Stimulated activated CD8-positive, alpha-beta memory T cell treated with anti-CD3 and anti-CD28 coated beads, Interleukin-4, amount 100 ng/mL, for 1 hour (primary cell): ENCODE measurements at places on chromosomes 1 and 21.

DNA sequence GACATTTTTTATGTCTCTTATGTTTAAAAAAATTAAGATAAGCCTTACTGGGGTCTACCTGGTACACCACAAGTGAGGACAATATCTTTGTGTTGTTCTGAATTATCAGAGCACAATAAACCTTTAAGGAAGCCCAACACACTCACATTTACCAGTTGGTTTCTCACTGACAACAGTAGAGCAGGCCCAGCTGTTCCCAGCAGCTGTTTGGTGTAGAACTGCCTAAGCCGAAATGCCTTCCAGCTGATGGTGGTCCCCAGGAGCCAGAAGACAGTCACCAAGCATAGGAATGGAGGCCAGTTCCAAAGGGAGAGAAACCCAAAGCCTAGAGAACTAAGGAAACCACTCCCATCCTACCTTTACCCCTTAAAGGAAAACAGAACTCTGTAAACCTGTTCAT is 428.6 kb upstream of the CAMK1G start:
- no peak for DNase-seq

DNA sequence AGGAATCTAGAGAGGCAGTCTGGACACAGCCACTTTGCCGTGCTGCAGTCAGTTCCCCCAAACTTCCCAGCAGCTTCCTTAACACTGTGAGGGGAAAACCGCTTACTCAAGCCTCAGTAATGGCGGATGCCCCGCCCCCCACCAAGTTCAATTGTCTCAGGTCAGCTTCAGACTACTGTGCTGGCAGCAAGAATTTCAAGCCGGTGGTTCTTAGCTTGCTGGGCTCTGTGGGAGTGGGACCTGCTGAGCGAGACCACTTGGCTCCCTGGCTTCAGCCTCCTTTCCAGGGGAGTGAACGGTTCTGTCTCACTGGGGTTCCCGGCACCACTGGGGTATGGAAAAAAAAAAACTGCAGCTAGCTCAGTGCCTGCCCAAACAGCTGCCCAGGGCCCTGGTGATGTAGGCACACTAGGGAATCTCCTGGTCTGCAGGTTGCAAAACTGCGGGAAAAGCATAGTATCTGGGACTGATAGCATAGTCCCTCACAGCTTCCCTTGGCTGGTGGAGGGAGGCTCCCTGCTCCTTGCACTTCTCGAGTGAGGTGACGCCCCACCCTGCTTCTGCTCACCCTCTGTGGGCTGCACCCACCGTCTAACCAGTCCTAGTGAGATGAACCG is 23.7 kb upstream of the HFM1 start:
- DNase-seq = no peak

DNA sequence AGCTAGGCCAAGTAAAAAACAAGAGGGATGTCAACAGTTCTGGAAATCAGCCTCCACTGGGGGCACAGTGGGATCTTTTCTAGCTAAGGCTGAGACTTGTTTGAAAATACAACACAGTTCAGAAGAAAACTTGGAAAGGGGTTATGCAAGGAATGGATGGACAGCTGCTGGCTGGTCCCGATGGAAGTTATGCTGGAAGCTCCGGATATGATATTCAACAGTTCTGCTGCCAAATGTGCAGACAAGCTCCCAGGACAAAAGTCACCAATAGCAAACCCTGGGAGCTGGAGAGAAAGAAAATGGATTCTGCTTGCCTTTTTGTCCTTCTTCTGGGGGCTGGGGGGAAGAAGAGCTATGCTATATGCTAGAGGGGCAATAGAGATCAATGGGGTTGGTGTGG is 14.3 kb downstream of the LMX1A start:
- DNase-seq = no peak

- no peak for DNase-seq
Measured at GRCh38 chr1:243260221-243260880, 4.5 kb downstream of the SDCCAG8 start.

DNA sequence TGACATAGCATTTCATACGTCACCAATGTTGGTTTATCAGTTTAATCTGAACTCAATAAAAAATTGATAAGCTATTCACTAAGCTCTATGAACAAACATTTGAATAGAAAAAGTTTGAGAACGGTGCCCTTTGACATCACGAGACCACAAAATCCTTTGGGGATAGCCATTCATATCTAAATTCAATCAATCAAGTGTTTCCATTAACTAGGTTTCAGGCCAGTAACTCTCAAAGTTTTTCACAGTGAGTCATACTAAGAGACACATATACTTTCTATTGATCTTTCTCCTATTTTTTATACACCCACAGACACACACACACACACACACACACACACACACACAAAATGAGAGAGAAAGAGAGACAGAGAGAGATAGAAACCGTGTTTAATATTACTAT is 235.4 kb upstream of the SNX7 start:
- no peak for DNase-seq

- DNase-seq = no peak
Measured at GRCh38 chr1:116122955-116123757, 12.0 kb downstream of the MAB21L3 start.

GRCh38 chr1:164644774-164645644 is 86.0 kb downstream of the PBX1 start:
- no peak for DNase-seq

DNA sequence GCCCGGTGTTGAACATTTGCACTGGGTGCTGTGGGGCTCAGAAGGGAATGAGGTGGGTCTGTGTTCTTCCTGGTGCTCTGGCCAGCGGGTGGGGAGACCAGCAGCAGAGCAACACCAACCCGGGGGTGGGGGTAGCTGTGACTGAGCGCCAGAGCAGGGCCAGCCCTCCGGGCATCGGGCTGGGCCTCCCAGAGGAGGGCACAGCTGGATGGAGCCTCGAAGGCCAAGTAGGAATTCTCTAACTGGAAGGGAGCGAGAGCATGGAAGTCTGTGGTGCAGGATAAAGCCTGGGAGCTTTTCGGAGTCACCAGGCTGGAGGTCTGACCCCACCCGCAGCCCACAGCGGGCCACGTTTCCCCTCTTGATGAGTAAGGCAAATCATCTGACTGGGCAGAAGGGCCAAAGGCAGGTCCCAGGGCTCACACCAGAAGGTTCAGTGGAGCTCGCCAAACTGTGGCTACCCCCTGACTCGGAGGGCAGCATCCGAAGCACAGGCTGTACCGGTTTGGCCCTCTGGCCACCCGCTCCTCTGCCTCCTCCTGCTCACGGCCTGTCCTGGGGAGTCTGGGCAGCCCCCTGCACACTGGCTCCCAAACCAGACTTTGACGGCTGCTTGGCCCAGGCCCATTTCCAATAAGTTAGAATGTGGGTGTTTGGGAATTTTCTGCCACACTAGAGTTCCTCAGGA is 18.8 kb downstream of the SLC1A7 start:
- DNase-seq = no peak

DNA sequence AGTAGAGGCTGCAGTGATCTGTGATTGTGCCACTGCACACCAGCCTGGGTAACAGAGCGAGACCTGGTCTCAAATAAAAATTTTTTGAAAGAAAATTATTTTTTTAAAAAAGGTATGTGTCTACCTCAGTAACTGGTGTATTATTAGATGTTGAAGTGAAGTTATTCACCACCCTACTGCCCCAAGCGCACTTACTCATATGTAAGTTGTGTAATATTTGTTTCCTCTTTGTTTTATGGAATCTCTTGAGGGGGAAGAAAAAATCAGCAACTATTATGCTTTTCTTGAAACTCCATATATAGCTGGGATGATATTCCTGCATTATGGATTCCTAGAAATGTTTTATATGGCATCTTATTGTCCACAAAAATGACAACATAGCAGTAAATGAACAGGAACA is 21.3 kb downstream of the RBM15 start:
- no peak for DNase-seq

GRCh38 chr1:94314222-94314858 is 77.0 kb upstream of the ARHGAP29 start:
- DNase-seq = no peak

- no peak for DNase-seq
Measured at GRCh38 chr1:189216886-189217285, 1260.8 kb downstream of the BRINP3 start.

GRCh38 chr21:38440746-38441145 is 57.5 kb downstream of the ERG start:
- no peak for DNase-seq

GRCh38 chr1:2151252-2151651 is 43.3 kb downstream of the FAAP20 start:
- DNase-seq = no peak
